ENCODE measurements at places on chromosomes 2 and 18.

GRCh38 chr2:173681881-173682650 is 283.1 kb downstream of the SP3 start:
- DNase-seq = no peak

DNA sequence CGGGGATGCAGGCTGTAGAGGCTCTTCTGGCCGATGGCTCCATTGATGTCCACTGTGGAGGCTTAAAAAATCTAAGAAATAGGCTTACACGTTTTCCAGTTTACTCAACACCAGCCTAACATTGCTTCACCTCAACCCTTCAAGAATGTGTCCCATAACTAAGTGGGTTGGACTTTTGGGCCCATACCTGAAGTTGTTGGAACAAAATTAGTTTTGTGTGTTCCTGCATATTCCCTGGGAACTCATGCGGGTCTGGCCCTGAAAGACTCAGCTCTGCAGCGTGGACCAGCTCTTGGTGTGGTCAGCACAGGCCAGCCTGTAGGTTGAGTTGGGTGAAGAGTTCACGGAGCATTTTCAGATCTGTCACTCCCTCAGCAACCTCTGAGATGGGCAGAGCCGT is 38.5 kb downstream of the SH3BP4 start:
- no peak for DNase-seq

DNA sequence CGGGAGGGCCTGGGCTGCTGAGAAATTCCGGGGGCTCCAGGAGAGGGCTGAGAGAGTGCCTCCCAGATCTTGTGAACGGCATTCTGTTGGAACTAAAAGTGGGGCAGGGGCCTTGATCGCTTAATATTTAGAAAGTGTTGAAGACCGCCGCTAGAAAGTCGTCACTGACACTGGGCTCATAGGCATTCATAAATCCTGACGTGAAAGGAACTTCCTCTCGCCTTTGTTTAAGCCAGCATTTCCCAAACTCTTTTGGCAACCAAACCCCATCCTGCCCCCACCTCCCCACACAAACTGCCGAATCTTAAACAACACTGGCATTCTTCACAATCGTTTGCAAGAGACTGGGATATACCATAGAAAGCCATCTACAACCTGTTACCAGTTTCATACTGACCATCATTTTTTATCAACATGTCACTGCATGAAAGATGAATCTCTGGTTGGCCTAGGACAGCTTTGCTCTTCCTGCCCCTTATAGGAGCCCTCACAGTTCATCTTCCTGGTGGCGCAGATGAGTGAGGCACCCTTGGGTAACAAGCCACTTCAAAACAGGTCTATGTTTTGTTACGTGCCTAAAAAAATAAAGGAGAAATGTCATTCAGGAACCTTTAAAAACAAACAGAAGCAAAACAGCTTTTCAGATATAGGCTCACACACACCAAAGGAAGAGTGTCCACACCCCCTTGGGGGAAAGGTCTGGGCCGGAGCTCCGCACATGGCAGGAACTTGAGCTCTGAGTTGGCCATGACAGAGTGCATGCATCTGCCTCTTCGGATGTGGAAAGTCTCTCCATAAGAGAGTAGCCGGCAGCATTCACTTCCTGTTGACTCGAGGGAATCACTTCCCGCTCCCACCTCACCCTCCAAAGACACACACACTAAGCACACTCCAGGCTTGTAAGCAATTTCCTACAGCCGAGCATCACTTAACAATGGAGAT is 13.0 kb downstream of the MTERF4 start:
- DNase-seq = no peak

DNA sequence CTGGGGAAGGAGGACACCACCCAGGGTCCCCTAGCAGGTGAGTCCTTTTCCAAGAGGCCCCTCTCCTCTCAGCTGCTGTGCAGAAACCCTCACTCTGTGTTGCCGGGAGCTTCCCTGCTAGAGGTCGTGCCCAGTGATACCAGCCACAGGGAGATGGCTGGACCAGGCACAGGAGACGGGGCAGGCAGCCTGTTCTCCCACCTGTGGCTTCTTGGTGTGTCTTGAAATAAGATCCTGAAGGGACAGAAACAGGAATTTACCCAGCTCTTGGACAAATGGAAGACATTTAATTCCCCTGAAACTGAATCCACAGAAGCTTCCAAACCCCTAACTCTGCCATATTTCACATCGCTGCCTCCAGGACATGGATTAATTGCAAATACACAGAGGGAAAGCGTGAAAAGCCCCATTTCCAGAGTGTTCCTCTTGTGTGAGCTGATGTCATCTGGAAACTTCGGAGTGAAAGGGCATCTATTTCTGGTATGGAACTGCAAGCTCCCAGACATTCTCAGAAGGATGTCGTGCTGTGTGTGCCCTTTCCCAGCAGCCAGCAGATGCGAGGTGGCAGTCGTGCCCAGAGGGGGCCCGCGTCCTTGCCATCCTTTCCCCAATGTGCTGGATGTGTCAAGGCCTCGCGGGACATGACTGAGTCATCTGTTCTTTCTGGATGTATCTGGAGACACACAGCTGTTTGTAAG is 177.7 kb downstream of the SEPTIN10 start:
- no peak for DNase-seq

DNA sequence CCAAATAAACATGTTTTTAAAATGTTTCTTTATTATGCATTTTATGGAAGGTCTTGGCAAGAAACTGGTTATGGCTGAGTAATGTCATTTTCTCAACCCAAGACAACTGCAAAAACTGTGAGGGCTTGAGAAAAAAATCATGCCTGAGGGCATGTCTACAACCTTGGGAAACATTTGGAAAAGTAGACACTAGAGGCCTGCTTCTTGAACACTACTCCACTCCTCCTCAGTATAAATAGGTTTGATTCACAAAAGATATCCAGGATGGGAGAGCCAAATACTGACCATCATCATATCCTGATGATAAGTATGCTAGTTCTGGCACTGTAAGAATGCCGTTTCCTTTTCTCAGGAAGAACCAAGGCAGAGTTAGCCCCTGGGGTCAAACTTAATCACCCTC is 71.1 kb downstream of the OSR1 start:
- DNase-seq = no peak

- DNase-seq = no peak
Measured at GRCh38 chr2:191026377-191026776, 12.4 kb upstream of the STAT1 start.

- no peak for DNase-seq
Measured at GRCh38 chr2:208552943-208553342, 146.4 kb downstream of the PTH2R start.

All from inflammatory macrophage treated with lipopolysaccharide for 1 hour (primary cell).